ENCODE measurements at places on chromosomes 6 and 20.

GRCh38 chr6:156900292-156900691 is 123.1 kb downstream of the ARID1B start:
- no peak for DNase-seq

DNA sequence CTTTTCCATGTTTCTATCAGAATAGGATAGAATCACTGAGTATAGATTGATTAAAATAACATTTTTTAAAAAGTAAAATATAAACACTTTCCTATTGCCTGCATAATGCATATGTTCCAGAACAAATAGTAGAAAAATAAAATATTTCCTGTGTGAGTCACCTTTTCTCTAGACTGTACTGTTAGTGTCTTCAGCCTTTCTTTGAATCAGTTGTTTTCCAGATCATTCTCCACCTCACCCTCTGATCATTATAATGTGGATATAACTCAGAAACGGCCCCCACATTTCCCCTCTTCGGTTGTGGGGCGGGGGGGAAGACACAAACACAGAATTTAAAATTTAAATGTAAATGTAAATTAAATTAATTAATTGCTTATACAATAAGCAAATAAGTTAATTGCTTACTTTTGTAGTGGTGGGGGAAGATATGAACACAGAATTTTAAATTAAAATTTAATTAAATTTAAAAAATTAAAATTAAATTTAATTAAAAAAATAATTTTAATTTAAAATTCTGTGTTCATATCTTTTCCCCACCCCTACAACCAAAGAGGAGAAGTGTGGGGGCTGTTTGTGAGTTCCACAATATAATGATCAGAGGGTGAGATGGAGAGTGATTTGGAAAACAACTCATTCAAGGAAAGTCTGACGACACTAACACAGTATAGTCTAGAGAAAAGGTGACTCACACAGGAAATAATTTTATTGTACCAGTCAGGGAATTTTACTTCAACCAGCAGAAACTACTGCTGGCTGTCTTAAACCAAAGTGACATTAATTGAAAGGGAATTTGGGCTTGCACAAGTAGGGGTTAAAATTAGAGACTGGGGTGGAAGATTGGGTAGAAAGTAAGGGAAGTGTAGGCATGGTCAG is 37.1 kb upstream of the PROKR2 start:
- peak; percentile 25 for DNase-seq

GRCh38 chr6:167791780-167792478 is 34.8 kb upstream of the AFDN start:
- DNase-seq: no peak

DNA sequence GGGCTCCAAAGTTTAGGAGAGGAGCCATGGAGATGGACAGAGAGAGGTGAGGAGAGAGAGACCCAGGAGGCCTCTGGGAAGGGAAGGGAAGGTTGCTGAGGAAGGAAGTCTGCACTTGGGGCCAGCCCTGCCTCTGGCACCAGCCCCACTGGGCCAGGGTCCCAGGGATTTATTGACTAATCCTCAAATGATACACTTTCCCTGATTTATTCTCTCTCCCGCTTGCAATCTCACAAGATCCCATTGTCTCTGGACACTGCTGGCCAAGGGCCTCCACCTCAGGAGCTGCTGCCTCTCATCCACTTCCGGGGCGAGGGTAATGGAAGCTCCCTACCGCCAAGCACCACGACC is 43.6 kb upstream of the FOXP4 start:
- no peak for DNase-seq

DNA sequence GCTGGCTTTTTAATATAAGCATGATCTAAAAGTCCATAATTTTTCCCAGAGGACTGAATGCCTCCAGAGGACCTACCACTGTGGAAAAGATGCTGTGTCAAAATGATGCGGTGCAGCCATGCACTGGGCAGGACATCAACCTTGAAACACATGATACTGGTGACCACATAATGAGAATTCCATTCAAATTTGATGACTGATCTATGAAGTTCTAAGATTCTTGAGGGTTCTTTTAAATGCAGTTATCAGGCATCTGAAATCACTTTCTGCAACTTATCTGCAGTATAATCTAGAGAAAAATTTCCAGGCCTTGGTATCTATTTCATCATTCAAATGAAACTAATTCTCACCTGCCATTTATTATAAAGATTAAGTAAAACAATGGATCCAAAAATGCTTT is 15.0 kb upstream of the MARCKS start:
- no peak for DNase-seq

GRCh38 chr6:138291036-138291848 is 73.0 kb upstream of the PBOV1 start:
- DNase-seq: no peak

GRCh38 chr6:29502597-29502996 is 14.8 kb upstream of the MAS1L start:
- no peak for DNase-seq

DNA sequence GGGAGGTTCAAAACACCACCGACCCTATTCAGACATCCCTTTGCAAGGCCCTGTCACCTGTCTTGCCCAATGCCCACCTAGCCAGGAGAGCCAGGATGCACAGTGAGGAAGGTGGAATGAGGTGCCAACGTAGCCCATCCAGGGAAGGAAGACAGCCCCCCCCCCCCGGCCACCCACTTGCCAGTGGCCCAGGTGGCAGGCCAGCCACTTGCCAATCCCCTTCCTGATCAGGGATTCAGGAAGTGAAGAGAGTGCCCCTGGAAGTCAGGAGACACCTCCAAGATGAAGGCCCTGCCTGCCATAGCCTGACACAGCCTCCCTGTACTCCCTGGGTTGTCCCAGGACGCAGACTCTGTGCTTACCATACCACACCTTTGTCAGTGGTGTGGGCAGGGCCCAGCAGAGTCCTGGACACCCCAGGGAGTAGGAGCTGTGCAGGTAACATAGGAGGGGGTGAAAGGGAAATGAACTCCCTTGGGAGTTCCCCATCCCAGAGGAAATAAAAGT is 54.7 kb downstream of the MRPL14 start:
- DNase-seq: no peak

GRCh38 chr6:18656506-18656905 is 269.4 kb downstream of the RNF144B start:
- no peak for DNase-seq

GRCh38 chr20:10090588-10091166 is 55.9 kb downstream of the ANKEF1 start:
- DNase-seq: no peak

DNA sequence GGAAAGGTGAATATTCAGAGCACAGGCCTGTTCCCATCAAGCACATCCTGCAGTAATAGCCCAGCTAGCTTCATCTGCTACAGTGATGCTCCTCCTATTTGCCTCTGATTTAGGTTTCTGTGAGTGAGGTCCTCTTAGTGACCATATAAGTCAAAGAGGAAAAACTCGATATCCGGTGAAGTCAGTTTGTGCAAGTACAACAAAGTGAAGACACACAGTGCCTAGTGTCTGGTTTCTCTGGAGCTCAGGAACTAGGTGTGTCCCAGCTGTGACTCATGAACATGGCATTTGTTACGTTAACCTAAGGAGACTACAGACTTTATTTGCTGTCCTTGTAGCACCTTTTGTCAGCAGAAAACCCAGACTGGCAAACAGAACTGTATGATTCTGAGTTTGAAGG is 33.9 kb downstream of the EDN1 start:
- DNase-seq: peak; percentile 39

DNA sequence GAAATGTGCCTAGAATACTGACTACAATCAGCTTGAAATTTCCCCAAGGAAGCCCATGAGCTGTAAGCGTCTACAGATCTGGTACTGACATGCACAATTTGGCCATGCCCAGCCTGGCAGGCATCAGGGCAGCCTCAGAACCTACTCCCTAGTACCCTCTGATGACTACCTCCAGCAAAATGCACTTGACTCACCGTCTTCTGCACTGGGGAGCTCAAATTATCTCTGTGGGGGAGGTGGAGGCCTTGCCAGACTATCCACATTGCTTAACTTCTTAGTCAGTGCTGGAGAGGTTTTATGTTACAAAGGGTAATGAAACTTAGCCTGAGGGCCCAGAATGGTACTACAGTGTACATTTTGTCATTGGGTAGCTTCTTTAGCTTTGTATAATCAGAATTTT is 126.0 kb upstream of the ADGRF1 start:
- DNase-seq: peak; percentile 85

DNA sequence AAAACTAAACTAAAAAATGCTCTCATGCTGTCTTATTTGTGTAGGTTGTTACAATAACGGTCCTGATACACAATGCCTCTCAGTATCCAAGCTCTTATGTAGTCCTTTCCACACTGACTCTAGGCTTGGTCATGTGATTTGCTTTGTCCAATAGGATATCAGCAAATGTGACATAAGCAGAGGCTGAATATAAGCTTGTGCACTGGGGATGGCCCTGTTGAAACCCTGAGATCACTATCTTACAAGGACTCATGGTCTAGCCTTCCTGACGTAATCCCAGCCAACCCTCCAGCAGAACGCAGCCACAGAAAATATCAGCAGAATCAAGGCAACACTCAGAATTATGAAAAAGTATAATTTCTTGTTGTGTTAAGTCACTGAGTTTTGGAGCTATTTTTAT is 145.1 kb upstream of the CCN2 start:
- no peak for DNase-seq

DNA sequence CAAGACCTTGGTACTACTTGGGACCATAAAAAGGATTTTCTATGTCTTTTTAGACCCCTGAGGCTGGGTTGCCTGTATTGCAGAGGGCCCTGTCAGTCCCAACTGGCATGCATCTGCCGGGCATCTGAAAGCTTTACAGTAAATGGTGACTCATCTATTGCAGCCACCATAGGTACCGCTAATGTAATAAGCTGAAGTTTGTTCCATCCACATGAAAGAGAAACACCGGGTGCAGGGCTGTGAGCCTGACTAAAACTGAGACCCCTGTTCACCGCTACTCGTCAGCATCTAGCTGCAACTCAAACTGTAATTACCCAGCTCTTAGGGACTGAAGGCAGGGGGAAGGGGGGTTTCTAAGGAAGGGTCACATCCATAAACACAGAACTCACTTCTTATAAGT is 49.5 kb downstream of the TRERF1 start:
- DNase-seq: no peak

DNA sequence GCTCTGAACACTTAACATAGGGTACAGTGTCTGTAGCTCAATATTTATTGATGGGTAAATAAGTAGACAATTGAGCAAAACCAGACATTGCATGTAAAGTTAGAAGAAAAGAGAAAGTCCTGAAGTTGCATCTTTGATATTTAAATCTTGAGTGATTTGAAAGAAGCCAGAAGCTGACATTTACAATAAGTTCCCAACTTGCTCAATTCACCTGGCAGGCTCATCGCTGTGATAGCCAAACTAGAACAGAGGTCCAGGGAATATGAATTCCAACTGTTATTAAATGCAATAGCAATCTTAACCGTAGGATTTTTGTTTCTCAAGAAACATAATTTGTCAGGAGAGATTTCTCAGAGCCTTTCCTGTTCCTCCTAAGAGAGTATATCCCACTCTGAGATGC is 65.9 kb upstream of the EDN1 start:
- DNase-seq: no peak

- DNase-seq: no peak
Observed at GRCh38 chr6:144174006-144174405, 23.7 kb downstream of the STX11 start.

DNA sequence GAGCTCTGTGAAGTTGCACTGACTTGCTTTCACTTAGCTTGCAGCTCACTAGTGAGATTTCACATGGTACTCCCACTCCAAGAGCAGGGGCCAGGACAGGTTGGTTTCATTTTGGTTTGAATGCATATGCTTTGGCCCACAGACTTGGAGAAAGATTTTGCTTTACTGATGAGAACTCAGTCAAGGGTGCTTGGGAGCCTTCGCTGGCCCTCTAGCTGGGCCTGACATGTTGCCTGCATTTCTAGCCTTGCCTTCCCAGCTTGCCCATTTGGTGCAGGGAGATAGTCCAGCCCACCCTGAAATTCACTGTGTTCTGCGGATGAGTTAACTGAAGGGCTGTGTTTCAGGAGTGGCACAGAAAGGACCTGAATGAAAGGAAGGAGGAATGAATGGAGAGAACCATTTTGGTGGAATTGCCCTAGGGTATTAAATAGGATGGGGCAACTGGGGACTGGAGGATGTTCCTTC is 1.9 kb downstream of the SGK1 start:
- no peak for DNase-seq

DNA sequence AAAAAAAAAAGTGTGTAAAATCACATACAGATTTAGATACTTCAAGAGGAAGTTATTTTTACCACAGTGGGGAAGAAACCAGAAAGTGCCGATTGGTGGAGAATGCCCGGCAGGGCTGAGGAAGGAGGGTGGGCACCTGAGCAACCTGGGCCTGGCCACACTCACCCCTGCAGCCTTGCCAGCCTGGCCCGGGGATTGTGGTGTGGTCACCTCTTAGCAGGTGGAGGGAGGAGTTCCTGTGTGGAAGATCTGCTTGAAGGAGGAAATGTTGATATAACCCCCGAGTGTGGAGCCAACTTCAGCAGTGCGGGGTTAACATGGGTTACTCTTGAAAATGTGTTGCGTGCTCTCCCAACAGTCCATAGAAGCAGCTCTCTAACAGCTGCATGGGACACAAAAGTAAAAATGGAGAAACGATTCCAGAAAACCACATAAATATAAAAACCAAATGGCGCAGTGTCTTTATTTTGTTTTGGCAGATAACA is 14.7 kb downstream of the UST start:
- DNase-seq: no peak

- DNase-seq: no peak
Observed at GRCh38 chr20:58697867-58698703, 5.5 kb downstream of the NPEPL1 start.

- no peak for DNase-seq
Observed at GRCh38 chr20:38211200-38212097, 46.4 kb upstream of the TGM2 start.

DNA sequence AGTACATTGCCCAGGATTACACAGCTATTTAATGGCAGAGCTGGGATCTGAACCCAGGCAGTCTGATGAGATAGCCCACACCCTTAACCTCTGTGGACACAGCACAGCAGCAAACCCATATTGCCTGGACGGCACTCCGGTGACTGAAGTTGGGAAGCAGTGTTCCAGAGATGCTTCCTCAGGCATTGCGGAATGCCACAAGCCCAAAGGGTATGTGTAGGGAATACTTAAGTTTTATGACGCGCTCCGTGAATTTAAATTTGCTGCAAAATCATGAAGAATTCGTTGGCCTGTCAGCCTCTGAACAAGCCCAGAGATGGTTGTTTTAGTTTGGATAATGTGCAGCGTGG is 46.4 kb downstream of the PSMG4 start:
- DNase-seq: no peak

GRCh38 chr6:80454197-80454596 is 347.7 kb downstream of the BCKDHB start:
- DNase-seq: peak; percentile 76

- DNase-seq: no peak
Observed at GRCh38 chr6:165002358-165002757, 307.0 kb downstream of the C6orf118 start.

GRCh38 chr20:63048516-63049190 is 41.9 kb upstream of the BHLHE23 start:
- no peak for DNase-seq

GRCh38 chr6:156859686-156860085 is 82.5 kb downstream of the ARID1B start:
- no peak for DNase-seq

DNA sequence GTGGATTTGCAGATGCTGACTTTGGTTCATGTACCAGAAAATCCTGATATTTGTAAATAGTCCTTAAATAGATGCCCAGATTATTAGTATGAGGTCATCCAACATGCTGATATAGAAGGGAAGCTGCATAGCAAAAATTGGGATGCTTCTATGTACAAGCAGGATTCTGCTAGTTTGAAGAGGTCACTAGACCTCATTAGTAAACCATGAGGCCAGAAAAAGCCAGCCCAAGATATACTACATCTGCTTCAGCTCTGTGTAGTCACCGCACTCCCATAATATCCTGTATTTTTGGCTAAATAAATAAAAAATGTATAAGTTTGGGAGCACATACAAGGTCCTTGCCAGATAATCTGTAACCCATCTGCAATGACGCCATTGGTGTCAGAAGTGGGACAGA is 13.0 kb downstream of the PTPRT start:
- DNase-seq: no peak

Measured in HFF-Myc (cell line).